ENCODE measurements at places on chromosomes 6 and 20. TPM values are rescaled to one million over a fixed set of nuclear protein-coding genes. Genes with fewer than 3 reads are reported as not detected.

ARMC12 gene
- 0.38 TPM for total RNA-seq

FAM217A gene
- not detected for total RNA-seq

DPPA5 gene
- not detected for total RNA-seq

SYCP2L gene
- 2.0 TPM for total RNA-seq

VGLL2 gene
- total RNA-seq, result not detected

CRISP1 gene
- not detected for total RNA-seq

LY6G6D gene
- total RNA-seq, result not detected

SH3BGRL2 gene
- 0.33 TPM for total RNA-seq

ADGRF5 gene
- not detected for total RNA-seq

GMPR gene
- total RNA-seq, result 2.1 TPM

IMPG1 gene
- not detected for total RNA-seq

RWDD2A gene
- 1.8 TPM for total RNA-seq

LKAAEAR1 gene
- 2.0 TPM for total RNA-seq

ADGB gene
- not detected for total RNA-seq

CYB5R4 gene
- 29.2 TPM for total RNA-seq
